Muscle of leg (tissue), 16 donors: ENCODE measurements at places on chromosomes 1 and 21.

GRCh38 chr1:159925719-159926078 lies 392 bp upstream of the TAGLN2 start:
- no peak for DNase-seq

DNA sequence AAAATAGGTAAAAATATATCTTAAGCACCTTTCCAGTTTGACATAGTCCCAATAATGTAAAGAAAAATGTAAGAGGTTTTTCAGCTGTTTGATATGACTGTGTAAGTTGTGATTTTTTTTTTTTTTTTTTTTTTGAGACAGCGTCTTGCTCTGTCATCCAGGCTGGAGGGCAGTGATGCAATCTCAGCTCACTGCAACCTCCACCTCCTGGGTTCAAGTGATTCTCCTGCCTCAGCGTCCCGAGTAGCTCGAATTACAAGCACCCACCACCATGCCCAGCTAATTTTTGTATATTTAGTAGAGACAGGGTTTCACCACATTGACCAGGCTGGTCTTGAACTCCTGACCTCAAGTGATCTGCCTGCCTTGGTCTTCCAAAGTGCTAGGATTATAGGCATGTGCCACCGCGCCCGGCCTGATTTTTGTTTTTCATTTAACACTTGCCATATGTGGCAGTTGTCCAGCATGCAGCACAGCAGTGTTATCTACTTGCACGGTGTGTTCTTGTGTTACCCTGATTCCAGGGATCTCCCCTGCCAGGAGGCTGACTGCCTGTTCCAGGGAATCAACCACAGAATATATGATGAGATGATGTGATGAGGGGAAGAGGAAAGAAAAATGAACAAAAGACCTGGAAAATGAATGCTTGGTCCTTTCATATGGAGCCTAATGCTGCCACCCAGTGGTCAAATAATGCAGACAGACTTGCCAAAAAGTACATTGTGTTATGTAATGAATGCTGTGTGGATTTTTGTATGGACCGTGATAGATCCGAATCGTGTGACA lies 79.0 kb downstream of the RAVER2 start:
- DNase-seq: peak; percentile 92

DNA sequence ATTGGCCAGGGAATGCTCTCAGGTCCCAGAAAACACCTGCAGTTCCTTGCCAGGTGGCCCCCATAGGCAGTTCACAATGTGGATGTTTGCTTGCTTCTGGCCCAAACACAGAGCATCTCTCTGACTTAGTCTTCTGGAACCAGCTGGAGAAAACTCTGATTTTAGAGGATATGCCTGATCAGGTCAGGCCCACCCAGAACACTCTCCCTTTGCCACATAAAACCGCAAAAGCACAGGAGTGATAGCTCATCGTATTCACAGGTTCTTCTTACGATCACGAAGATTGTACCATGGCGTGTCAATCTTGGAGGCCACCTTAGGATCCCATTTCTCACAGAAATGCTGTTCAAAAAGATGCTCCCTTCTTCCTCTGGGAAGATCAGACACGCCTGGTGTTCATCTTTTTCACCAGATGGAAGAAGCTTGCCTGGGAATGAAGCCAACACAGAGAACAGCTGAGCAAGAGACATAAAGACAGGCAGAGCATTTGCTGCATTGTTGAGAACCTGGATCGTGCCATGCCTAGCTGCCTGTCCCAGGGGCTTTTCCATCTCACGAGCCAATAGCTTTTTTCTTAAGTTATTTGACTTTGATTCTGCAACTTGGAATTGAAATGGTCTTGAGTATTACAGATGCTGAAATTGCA lies 11.6 kb upstream of the CD247 start:
- DNase-seq: peak; percentile 89

- DNase-seq: no peak
These were observed 91.6 kb downstream of the CLEC20A start for GRCh38 chr1:178405137-178405536.
